Stimulated activated CD8-positive, alpha-beta memory T cell treated with anti-CD3 and anti-CD28 coated beads, Interleukin-7, amount 100 ng/mL, for 1 hour (primary cell): ENCODE measurements at places on chromosomes 16 and 17.

GRCh38 chr17:57441270-57441600 lies 184.9 kb downstream of the MSI2 start:
- no peak for DNase-seq

GRCh38 chr16:69563605-69564580 lies 1.9 kb upstream of the NFAT5 start:
- DNase-seq: peak; percentile 27

DNA sequence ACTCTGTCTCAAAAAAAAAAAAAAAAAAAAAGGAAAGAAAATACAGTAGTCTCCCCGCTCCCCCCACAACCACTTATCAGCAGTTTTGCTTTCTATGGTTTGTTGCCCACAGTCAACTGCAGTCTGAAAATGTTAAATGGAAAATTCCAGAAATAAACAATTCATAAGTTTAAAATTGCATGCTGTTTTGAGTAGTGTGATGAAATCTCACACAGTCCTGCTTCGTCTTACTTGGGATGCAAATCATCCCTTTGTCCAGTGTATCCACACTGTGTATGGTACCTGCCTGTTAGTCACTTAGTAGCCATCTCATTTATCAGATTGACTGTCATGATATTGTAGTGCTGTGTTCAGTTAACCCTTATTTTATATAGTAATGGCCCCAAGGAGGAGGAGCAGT lies 41.5 kb downstream of the NF1 start:
- DNase-seq: no peak

DNA sequence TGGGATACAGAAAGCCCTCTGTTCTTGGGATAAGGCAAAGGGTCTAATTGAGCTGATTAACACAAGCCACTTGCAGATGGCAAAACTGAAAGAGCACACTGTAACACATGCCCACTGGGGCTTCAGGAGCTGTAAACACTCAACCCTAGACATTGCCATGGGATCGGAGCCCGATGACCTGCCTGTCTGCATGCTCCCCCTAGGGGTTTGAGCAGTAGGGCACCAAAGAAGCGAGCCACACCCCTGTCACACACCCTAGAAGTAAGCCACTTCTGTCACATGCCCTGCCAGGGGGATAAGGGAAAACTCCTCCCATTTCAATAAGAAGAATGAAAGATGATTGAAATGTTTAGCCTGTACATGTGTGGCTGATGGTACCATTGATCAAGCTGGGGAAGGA lies 81.3 kb upstream of the IRX6 start:
- DNase-seq: no peak

DNA sequence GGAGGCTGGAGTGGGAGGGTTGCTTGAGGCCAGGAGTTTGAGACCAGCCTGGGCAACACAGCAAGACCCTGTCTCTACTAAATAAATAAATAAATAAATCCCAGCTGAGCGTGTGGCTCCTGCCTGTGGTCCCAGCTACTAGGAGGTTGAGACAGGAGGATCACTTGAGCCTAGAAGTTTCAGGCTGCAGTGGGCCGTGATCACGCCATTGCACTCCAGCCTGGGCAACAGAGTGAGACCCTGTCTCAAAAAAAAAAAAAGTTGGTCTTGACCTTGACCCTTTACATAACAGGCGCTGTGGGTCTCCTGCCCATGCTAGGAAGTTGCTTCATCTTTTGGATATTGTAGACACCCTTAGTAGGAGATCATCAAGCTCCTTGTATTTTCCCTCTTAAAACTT lies 11.4 kb downstream of the ACSF2 start:
- no peak for DNase-seq

DNA sequence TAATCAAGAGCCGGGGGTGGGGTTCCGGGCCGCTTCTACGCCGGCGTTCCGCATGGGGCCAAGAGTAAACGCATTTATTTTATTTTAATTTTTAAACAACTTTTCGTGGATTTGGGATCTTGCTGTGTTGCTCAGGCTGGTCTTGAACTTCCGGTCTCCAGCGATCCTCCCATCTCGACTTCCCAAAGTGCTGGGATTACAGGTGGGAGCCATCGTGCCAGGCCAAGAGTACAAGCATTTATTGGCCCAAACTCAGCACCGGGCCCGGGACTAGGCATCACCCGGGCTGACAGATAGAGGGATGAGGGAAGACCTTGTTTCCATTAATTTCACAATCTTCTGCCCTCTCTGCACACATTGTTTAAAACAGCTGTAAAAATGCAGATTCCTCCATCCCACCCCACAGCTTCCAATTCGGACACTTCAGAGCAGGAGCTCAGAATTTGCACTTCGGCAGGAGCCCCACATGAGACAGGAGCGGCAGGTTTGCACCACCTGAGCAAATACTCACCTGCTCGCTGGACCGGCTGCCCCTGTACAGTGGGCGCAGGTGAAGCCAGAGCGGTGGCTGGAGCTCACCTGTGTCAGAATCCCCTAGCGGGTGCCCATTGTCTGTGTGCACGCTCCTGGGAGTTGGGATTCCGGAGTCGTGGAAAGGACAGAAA lies 663 bp upstream of the GINS2 start:
- DNase-seq: no peak

DNA sequence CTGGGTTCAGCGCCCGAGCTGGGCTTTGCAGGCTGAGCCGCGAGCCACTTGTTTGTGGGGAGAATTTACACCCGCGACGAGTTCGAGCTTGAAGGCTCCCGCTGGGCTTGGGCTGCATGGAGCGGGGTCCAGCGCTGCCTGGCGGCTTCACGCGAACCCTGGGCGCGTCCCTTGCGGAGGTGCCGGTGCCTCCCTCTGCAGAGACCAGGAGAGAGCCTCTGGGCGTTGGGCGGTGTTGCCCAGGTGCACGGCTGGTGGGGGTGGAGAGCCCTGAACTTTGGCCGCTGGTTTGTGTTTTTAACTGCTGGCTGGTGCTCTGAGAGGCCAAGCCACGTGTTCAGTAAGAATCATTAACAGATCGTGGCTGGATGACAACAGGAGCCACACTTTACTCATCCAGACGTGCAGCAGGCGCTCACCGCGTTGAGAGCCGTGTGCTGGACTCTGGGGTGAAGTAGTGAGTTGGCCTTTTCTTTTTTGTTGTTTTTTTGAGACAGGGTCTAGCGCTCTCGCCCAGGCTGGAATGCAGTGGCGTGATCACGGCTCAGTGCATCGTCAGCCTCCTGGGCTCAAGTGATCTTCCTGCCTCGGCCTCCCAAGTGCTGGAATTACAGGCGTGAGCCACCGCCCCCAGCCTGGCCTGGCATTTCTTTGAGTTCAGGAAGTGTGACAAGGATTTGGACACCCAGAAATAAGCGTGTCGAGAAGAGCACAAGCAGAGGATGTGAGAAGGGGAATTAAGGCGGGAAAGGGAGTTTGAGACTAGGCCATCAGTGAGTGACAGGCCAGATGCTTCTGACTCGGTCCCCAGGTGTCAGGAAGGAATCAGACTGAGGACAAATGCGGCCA lies 827 bp downstream of the CDK10 start:
- DNase-seq: no peak

- DNase-seq: no peak
Observed at GRCh38 chr17:6098823-6099180, 28.6 kb downstream of the WSCD1 start.

DNA sequence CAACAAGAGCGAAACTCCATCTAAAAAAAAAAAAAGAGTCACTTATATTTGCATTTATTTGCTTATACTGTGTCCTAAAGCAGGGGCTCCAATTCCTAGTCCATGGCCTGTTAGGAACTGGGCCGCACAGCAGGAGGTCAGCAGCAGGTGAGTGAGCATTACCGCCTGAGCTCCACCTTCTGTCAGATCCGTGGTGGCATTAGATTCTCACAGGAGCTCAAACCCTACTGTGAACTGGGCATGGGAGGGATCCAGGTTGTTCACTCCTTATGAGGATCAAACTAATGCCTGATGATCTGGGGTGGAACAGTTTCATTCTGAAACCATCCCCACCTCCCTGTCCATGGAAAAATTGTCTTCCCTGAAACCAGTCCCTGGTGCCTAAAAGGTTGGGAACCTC lies 24.9 kb downstream of the ITGB3 start:
- no peak for DNase-seq

DNA sequence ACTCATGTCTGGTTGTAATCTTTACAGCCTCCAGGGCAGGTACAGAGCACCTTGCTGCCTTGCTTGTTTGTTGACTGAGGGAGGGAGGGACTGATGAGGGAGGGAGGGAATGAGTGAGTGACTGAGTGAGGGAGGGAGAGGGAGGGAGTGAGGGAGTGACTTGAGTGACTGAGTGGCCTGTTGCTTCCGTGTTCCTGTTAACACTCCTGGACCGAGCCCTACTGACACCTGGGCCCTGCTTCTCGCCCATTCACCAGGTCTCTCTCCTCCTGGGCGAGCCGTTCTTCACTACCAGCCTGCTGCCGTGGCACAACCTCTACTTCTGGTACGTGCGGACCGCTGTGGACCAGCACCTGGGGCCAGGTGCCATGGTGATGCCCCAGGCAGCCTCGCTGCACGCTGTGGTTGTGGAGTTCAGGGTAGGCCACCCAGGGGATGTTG lies 41.2 kb downstream of the PRMT7 start:
- no peak for DNase-seq

DNA sequence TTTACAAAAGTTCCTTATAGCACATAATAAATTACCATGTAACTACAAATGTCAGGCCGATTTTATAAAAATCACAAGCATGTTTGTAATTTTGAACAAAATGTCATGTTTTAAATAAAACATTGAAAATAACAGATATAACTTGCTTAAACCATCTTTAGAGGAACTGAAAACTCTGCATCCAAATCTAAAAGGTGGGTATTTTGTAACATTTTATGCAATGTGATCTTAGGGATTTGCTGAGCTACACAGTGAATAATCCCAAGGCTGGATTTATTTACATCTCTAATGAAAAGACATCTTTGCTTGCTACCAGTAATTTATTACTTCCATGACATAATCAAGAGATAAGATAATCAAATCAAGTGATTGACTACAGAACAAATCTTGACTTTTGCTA lies 47.5 kb downstream of the N4BP1 start:
- DNase-seq: no peak

GRCh38 chr17:74043976-74044375 lies 159.5 kb upstream of the RPL38 start:
- DNase-seq: no peak

DNA sequence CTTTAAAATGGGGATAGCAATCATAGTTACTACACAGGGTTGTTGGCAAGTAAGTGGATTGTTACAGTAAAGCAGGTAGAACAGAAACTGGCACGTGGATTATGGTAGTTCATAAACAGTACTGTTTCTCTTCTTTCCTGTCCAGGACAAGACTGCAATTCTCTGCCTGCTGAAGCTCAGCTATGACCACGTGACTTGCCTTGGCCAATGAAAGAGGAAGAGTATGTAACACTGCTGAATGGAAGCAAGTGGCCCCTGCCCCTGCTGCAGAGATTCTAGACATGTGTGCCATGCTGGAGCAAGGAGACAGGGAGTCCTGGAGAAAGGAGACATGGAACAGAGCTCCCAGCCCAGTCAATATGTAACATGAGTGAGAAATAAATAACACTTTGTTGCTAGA lies 66.6 kb upstream of the TOX3 start:
- DNase-seq: no peak

DNA sequence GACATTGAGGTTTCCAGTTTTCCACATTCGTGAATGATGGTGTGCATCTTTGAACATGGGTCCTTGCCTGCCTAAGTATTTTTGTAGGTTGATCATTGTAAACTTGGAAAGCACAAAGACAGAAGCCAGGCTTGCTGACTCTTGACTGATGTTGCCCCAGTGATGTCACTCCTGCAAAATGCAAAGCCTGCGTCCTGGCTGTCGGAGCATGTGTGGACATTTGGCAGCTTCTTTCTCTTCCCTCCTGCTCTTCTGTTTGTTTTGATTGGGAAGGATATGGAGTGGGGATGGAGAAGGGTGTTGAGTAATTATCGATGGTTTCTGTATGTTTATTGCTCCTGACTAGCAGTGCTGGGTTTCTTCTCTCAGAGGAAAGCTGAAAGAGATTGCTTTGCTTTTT lies 3.2 kb downstream of the NDE1 start:
- DNase-seq: no peak

- no peak for DNase-seq
Observed at GRCh38 chr17:44801880-44802279, 28.2 kb downstream of the GJC1 start.

- DNase-seq: no peak
Observed at GRCh38 chr16:4322121-4323052, 6.5 kb downstream of the GLIS2 start.

GRCh38 chr17:7654832-7655540 lies 4.3 kb downstream of the ATP1B2 start:
- no peak for DNase-seq

- no peak for DNase-seq
Observed at GRCh38 chr17:69704935-69705334, 290.4 kb downstream of the MAP2K6 start.

- DNase-seq: no peak
Observed at GRCh38 chr16:66609139-66609510, 4.6 kb downstream of the CMTM3 start.

DNA sequence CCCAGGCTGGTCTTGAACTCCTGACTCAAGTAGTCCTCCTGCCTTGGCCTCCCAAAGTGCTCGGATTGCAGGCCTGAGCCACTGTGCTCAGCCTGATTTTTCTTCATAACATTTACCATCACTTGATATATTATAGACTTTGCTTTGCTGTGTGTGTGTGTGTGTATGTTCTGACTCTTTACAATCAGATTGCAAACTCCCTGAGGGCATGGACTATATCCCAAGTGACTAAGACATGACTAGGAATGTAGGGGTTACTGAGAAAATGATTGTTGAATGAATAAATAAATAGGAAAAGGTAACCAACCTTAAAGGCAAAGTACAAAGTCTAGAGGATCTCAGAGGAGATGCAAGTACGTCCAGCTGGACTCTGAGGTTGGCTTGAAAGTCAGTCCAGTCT lies 9.6 kb upstream of the OR2C1 start:
- no peak for DNase-seq

- no peak for DNase-seq
Observed at GRCh38 chr16:48326915-48327314, 58.3 kb downstream of the SIAH1 start.

- peak; percentile 2 for DNase-seq
Observed at GRCh38 chr16:67278773-67279295, 498 bp upstream of the PLEKHG4 start.

- DNase-seq: no peak
Observed at GRCh38 chr16:3961449-3961849, 80.9 kb upstream of the CREBBP start.

GRCh38 chr16:58960484-58960883 lies 226.4 kb upstream of the GOT2 start:
- no peak for DNase-seq

DNA sequence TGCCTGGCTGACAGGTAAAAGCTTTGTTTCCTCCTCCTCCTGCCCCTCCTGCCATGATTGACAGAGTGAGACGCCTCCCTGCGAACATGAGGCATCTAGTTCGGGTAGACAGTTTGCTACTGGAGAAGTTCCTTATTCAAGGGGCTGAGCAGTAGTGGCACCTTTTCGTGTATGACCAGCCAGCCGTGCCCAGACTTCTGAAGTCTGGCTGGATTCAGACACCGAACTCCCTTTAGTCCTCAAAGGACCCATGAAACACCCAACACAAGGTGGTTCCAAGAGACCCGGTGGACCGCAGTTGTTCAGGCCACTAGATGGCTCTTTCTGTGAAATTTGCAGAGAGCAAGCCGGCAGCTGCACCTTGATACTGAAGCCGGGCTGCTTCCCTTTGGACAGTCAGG lies 192.8 kb downstream of the XYLT1 start:
- DNase-seq: no peak

DNA sequence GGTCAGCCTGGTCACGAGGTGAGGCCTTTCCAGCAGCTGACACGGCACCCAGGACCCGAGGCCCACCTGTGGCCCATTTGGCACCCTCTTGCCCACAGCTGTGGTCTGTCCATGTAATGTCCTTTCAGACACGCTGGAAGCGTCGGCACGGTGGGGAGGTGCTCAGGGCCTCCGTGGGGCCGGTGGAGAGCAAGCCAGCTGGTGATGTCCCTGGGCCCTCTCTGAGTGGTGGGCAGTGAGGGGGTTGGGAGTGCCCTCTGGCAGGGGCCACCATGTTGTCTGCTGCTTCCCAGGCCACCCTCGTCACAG lies 97.3 kb upstream of the ZNF469 start:
- no peak for DNase-seq
